ENCODE measurements at places on chromosomes 2 and 18.

- DNase-seq: no peak
These were observed 673.0 kb downstream of the ARHGAP15 start for GRCh38 chr2:143802242-143802641.

GRCh38 chr2:119864318-119864717 lies 104.6 kb downstream of the PTPN4 start:
- DNase-seq: no peak

DNA sequence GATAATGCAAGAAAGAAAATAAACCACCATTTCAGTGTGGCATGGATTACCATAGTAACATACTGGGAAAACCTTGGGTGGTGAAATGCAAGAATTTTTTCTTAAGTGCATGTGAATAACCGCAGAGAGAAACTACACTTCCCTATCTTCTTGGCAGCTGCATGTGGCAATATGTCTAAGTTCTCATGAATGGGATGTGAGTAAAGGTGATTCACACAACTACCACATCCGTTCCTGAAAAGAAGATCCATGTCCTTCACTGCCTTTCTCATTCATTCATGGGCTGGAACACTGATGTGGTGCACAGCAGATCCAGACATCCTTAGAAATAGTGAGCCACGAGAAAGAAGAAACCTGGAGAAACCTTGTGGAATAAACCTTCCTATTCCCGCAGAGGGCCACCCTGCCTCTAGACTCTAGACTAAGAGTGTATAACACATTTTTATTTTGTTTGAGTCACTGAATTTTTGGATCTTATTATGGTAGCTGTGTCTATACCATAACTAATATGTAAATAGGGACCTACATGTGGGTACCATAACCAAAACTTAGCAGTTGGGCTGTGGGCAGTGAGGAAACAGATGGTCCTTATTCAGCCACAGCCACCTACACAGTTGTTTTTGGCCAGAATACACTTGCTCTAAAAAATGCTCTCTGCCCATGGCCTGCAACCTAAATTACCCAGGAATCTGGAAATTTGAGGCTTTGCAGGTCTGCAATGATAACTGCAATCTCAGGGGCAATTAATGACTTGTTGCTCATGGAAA lies 573.3 kb downstream of the LRP1B start:
- no peak for DNase-seq

DNA sequence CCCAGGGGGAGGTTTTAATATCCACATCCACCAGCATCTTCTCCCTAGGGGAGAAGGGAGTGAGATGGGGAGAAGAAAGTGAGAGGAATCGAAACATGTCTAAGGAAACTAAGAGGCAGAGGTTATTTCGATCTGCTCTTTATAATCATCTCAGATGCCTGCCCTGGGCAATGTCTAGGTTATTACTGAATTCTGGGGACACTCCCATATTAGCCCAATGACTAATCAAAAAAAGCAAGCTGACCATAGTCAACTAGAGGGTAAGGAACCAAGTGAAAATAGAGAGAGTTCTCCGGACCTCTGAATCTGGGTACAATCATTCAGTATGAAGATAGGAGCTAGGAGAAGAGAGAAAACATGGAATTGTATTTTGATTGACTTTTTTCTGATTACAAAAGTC lies 56.7 kb upstream of the EML4 start:
- DNase-seq: no peak

- DNase-seq: no peak
These were observed 97.2 kb downstream of the PTGR3 start for GRCh38 chr18:75111760-75112159.

DNA sequence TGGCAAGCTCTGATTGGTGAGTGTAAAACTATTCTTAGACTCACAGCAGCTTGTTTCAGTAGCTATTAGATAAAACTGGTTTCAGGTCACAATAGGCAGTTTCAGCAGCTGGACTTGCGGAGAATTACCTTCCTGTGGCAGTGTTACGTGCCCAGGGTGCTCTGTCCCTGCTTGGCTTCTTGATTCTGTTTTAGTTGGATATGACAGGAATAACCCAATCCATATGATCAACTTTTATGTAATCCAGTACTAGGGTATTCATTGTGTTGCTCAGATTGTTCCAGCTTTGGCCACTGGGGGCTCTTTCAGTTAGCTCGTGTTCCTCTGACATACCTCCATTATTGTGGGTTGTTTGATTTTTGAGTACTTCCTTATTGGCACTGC lies 43.1 kb downstream of the INPP4A start:
- DNase-seq: peak; percentile 51

- DNase-seq: no peak
These were observed 477.9 kb upstream of the TNP1 start for GRCh38 chr2:217337771-217338170.

- DNase-seq: no peak
These were observed 407.0 kb upstream of the KCNJ3 start for GRCh38 chr2:154291511-154291910.

DNA sequence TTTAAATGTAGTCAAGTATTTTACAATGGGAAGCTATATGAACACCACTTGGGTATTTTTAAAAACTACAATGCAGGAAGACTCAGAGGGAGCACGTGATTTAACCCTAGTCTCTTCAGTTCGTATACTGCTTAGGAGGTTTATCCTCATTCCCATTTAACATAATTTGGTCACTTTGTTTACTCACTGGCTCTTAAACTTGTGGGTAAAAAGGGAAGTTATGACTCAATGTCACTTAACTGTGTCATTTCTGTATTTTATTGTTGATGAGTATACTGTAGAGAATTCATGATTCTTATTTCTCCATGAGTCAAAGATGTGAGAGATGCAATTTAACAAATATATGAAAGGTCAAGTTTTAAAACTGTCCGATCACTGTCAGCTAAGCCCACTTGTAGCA lies 48.2 kb downstream of the SLC66A3 start:
- DNase-seq: no peak

GRCh38 chr2:218458598-218458997 lies 39.7 kb downstream of the VIL1 start:
- DNase-seq: no peak

DNA sequence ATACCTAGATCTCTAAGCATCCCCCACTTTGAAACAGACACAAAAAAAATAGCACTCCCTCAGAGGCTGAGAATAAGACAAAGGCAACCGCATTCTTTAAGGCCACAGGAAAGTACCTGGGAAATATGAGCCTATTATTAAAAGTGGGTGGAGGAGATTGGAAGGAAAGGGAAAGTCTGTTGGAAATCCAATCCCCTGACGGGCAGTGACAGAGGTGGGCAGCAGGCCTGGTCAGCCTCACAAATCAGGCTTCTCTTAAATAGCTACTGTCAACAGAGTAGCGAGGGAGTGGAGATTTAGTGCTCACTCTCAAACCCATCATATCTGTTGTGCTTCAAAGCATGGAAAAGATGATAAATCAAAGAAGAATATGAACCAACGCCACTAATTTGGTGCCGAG lies 324.4 kb downstream of the ALK start:
- DNase-seq: no peak

- DNase-seq: no peak
These were observed 3.4 kb downstream of the ABCG8 start for GRCh38 chr2:43841949-43842865.

DNA sequence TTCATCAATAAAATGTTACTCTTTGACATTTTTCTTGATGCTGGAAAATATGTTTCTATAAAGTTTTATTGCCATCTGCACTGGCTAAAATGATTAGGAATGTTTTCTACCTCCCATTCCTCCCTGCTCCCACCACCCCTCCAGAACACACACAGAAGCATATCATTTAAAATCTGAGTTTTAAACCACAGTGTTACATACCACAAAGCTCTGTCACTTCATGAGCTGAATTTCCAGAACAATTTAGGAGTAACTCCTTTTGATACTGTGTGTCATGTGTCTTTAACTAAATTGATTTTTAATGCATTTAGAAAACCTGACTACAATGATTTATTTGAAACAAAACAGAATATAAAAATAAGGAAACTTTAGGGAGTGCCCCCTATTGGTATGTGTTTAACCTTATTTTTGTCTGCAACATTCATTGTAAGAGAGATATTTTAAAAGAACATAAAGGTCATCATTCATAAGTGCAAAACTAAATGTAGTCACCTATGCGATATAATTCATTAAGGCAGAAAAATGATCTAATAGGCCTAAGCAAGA lies 52.0 kb downstream of the FEZ2 start:
- no peak for DNase-seq

GRCh38 chr18:51226068-51226467 lies 28.6 kb upstream of the MEX3C start:
- no peak for DNase-seq

DNA sequence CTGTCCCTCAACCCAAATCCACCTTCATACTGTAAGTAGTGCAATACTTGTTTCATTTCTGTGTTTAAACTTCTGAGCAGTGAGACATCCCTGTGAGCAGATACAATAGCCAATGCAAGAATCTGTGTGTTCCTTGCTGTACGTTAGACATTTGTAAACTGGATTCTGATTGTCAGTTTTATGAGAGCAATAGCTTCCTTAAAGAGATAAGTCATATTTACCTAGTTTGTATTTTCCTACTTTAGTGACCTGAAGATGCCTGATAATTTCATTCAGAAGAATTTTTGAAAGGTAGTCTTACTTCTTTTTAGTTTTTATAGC lies 90.7 kb downstream of the DPP4 start:
- no peak for DNase-seq

GRCh38 chr2:225040142-225040541 lies 2.1 kb downstream of the DOCK10 start:
- no peak for DNase-seq

DNA sequence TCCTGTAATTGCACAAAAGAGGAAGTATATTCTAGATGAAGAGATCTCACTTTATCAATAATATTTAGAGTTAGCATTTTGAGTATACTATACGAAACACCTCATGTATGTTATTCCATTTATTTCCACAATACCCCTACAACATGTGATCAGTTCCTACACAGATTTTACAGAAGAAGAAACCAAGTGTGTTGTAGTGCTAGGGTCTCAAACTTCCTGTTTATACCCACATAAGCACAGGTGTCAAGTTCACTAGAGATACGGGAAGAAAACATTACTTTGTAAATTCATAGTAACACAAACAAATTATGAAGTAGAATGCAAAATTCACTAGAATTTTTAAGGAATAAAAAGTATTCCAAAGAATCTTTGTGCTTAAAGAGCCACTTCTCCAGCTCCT lies 46.4 kb downstream of the KCTD18 start:
- DNase-seq: no peak

DNA sequence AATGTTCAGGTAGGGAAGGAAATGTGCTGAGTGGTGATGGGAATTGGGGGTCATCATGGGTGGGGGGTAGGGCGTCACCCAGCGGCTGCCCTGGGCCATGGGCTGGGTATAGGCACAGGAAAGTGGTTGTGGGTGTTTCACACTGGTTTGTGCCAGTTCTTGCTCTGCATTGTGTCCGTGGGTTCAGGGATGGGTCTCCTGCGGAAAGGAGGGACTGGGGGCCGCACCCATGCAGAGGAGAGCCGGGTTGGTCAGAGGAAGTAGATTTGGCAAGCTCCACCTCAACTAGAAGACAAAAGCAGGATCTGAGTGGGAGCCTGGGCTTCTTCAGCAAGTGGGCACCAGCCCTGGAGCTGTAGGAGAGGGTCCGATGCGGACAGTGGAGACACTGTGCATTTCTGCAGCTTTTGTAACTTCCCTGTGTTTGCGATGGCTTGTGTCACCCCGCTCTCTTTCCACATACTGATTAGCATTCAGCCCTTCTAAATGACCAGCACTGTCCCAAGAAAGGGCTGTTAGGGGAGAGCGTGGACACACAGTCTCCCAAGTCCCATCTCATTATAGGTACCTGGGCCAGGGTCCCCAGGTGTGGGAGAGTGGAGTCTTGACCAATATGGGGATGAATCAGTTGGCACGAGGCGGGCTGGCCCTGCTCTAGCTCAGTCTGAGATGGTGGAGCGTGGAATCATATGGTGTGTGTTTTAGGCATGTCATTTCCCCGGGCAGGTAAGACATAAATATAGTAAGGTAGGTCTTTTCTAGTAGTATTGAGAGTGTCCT lies 67.2 kb downstream of the LRRFIP1 start:
- no peak for DNase-seq

- DNase-seq: no peak
These were observed 207.1 kb upstream of the SLC14A2 start for GRCh38 chr18:45408218-45408617.

DNA sequence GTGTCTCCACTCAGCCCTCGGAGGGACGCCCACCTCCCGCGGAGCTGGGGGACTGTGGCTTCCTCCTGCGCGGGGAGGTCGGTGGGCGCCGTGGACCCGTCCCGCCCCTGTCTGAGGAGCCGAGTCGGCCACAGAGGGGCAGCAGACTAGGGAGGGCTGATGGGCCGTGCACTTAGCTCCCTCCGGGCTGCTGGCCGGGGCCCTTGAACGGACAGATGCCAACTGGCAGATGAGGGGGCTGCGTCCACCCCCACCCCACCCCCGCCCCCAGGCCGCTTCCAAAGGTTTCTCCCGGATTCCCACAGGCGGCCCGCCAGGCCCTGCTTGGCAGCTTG lies 10.4 kb upstream of the UBE2F start:
- no peak for DNase-seq

- DNase-seq: no peak
These were observed 618.0 kb downstream of the CCDC85A start for GRCh38 chr2:56801770-56802169.

DNA sequence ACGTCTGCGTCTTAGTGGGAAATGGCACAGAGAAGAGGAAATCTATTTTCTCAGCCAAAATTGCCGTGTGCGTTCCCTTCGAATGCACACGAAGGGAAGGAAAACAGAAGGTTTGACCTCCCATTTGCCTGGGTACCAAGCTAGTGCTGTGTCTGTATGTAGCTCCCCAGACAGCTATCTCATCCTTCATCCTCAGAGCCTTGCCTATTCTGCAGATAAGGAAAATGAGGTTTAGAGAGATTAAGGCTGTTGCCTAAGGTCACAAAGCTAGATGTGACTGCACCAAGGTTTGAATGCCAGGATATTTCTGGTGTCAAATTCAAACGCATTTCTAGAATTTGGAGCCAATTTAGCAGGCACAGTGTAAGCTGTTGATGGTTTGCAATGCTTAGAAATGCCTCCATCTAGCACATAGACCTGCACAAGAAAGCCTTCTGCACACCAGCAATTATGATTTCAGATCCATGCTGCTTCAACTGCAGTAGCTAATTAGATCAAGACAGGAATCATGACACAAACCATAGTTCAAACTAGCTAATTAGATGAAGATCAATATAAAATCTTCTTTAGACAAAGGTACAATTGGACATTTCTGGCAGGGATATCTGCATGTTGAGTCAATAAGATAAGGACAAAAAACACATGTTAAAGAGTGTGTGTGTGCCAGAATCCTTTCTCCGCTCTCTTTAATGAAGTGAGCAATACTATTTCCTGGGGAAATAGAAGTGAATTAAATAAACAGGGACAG lies 115.1 kb downstream of the CMPK2 start:
- no peak for DNase-seq

- DNase-seq: no peak
These were observed 163.7 kb downstream of the PRPF40A start for GRCh38 chr2:152553518-152553917.

- DNase-seq: no peak
These were observed 254.6 kb upstream of the ATP5MC3 start for GRCh38 chr2:175436076-175436475.

GRCh38 chr2:100239486-100240210 lies 82.7 kb downstream of the LONRF2 start:
- DNase-seq: no peak

- no peak for DNase-seq
These were observed 120.5 kb downstream of the PMAIP1 start for GRCh38 chr18:60020107-60020925.

Data from activated naive CD4-positive, alpha-beta T cell treated with Interleukin-2 at 50 U/mL for 16 hours (primary cell).